Fibroblast of skin of left quadriceps (primary cell): ENCODE measurements at places on chromosomes 7 and 10.

- DNase-seq: no peak
Observed at GRCh38 chr7:148192491-148192890, 398.1 kb upstream of the C7orf33 start.

GRCh38 chr10:101226491-101227428 lies 2.5 kb downstream of the LBX1 start:
- no peak for DNase-seq

DNA sequence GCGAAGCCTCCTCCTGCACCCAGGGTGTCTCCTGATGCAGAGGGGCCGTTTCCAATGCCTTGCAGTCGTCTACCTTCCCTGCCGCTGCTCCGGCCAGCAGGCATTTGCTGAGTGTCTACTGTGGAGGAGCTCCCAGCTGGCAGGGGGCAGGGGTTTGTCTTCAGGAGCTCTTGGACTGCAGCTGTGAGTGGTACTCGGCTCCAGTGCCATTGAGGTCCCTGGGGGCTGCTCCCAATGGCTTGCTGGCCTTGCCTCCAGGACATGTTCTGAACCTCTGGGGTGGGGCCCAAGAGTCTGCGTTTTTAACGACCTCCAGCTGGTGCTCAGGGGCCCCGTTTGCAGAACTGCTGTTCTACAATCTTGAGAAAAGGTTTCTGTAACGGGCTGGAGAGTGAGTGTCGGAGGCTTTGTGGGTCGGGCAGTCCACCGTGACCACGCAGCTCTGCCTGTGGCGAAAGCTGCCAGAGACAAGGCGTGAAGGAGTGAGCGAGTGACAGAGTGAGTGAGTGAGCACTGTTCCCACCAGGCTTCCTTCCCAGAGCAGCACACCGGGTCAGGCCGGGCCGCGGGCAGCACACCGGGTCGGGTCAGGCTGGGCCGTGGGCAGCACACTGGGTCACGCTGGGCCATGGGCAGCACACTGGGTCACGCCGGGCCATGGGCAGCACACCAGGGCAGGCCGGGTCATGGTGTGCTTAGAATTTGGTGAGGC lies 520.2 kb downstream of the PTPRN2 start:
- no peak for DNase-seq

GRCh38 chr10:30096564-30096963 lies 37.2 kb upstream of the JCAD start:
- no peak for DNase-seq

- DNase-seq: peak; percentile 70
Observed at GRCh38 chr10:36515319-36515718, 610.1 kb upstream of the ANKRD30A start.

GRCh38 chr7:21771906-21772610 lies 173.6 kb downstream of the CDCA7L start:
- no peak for DNase-seq

DNA sequence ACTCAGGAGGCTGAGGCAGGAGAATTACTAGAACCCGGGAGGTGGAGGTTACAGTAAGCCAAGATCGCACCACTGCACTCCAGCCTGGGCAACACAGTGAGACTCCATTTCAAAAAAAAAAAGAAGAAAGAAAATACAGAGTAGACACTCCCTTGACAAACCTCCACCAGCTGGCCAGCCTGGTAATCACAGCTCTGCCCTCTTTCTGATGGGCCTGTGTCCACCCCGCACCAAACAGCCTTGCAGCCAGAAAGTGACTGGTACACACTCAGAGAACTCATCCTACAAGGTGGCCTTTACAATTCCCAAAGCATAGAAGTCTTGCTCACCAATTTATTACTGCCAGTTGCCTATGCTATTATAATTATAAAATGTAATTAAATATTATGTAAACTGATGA lies 66.6 kb downstream of the COBL start:
- no peak for DNase-seq

GRCh38 chr7:16804674-16805439 lies at the start of gene AGR2:
AGR2 (minus strand) TSS chr7:16804999; CDS start chr7:16801796, 3,203 bp downstream.
- DNase-seq: no peak

GRCh38 chr10:67827811-67828210 lies 10.2 kb downstream of the DNAJC12 start:
- no peak for DNase-seq

- peak; percentile 91 for DNase-seq
Observed at GRCh38 chr10:11164803-11165590, 147.3 kb downstream of the CELF2 start.

DNA sequence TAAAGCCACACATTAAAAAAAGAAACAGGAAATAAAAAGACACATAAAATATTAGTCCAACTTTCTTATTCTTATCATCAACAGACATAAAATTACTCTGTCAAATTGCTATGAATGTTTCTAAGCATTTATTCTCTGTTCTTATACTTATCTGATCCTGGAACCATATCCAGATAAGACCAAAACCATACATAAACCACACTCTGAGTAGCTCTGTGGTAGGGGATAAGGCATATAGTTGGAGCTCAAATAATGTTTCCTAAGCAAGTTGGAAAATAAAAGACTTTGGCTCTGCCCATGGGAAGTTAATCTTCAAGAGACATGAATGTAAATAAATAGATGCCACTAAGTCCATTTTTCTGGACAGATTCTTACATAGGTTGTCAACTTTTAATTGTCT lies 103.1 kb upstream of the PLXDC2 start:
- no peak for DNase-seq

DNA sequence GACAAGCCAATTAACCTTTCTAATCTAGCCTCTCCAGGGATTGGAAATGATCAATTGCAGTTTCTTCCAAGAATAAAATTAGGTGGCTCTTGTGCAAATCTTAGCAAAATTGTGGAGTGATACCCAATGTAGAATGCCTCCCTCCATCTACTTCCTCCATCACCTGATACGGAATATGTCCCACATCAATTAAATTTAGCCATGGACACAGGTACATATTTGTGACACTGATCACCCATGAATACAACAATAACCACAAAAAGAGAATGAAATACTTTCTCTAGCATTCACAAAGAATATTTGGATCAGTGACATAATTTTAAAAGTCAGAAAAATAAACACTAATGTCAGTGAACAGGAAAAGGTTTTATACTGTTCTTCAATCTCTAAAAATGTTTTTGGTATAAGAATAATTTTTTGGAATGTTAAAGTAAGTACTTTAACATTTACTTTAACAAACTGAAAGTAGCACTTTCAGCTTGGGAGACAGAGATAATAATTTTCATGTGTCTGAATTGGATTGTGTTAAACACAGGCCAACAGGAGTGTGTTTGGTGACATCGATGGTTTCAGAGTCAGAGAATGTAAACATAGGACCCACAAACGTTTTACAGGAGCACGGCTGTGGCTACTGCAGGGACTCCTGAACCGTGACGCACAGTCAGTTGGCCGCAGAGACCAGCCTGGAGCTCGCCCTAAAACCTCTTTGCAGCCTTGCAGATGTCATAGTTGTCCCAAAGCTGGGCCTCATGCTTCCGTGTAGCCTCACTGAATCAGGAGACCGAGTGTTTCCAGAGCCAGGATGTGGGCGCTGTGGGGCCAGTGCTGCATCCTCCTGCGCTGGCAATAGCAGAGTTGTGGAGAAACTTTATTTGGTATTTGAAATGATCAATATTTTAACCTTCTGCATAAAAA lies 7.2 kb downstream of the RBM20 start:
- no peak for DNase-seq

DNA sequence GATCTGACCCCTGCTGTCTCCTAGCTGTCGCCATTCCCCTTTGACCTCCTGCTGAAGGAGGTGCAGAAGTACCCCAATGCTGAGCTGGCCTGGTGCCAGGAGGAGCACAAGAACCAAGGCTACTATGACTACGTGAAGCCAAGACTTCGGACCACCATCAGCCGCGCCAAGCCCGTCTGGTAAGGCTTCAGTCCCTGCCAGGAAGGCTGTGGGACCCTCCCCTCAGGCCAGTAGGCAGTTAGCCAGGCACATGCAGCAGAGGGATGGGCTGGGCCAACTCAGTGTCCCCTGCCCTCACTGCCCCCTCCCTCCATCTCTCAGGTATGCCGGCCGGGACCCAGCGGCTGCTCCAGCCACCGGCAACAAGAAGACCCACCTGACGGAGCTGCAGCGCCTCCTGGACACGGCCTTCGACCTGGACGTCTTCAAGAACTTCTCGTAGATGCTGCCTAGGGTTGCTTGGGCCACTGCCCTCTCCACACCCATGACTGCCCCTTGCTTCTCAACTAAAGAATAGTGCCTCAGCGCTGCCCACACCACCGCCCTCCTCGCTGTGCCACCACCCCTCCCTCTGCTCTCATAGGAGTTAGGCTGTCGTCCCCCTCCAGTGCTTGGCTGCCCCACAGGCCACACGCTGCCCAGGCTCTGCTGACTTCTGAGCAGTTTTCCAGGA lies 41.0 kb upstream of the ZMIZ2 start:
- no peak for DNase-seq

DNA sequence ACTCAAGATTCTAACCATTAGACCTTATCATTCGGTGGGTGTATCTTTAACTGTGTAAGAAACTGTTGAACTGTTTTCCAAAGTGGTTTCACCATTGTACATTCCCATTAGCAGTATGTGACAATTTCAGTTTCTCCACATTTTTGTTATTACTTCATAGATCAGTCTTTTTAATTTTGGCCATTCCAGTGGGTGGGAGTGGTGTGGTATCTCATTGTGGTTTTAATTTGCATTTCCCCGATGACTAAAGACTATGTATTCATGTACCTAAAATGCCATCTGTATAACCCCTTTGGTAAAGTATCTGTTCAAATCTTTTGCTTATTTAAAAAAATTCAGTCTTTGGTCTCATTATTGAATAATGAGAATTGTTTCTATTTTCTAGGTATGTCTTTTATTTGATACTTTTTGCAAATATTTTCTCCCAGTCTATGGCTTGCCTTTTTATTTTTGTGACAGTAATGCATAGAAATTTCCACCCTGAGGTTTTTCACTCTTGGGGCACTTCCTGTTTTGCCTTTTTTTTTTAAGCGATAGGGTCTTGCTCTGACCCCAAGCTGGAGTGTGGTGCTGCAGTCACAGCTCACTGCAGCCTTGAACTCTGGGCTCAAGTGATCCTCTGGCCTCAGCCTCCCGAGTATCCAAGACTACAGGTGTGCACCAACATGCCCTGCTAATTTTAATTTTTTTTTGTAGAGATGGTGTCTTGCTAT lies 141.1 kb upstream of the ITGB1 start:
- DNase-seq: no peak

DNA sequence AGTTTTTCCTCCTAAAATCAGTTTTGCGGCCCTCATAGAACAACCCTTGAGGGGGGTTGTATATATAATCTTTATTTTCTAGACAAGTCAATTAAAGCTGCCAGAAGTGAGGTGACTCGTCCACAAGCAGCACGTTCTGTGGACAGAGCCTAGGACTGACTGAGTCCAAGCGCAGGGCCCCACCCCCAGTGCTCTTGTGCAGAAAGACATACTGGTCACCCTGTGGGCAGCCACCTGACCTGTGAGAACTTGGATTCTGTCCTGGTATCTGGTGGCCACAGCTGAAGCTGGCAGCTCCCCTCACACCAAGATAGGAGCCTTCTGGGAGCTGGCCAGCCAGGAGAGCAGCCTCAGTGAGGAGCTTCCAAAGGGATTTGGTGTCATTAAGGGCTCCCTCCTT lies 89.3 kb downstream of the GRK5 start:
- no peak for DNase-seq

DNA sequence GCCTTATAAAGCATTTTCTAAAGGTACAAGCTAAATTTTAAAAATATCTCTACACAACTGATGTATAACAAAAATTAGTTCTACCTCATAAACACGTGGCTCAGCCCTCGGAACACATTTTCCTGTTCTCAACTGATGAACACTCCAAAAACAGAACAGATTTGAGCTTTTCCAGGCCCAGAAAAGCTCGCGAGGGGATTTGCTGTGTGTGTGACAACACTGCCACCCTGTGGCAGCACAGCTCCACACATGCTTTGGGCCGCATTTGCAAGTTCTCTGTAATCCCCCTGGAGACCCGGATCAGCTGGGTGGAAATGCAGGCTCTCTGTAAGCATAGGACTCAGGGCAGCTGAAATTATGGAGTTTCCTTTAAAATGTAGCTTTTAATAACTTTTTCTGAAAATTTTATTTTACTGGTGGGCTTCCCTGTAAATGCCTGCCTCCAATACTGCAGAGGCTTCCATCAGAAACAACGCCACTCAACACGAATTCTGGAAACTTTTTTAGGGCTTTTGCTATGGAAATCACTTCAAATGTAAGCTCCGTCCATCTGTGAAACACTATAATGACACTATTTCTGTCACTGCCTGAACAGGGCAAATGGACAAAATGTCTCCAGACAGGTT lies 155.5 kb downstream of the COBL start:
- DNase-seq: peak; percentile 27

DNA sequence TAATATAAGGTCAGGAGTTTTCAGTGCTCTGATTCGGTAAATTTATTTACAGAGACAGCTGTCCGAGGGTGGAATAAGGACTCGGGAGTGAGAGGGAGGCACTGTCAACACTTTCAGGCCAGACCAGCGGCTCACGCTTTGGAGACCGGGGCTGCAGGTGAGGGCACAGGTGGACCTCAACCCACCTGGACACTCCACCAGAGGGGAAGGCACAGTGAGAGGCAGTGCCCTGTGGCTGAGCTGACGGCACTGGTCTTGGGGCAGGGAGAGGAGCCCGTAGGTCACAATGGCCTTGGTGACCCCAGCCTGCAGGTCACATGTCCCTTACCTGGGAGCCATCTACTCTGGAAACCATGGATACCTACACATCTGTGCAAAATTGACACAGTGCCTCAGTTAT lies 315.1 kb downstream of the ADARB2 start:
- DNase-seq: no peak

- DNase-seq: no peak
Observed at GRCh38 chr7:6615723-6616555, 529 bp downstream of the ZNF853 start.

DNA sequence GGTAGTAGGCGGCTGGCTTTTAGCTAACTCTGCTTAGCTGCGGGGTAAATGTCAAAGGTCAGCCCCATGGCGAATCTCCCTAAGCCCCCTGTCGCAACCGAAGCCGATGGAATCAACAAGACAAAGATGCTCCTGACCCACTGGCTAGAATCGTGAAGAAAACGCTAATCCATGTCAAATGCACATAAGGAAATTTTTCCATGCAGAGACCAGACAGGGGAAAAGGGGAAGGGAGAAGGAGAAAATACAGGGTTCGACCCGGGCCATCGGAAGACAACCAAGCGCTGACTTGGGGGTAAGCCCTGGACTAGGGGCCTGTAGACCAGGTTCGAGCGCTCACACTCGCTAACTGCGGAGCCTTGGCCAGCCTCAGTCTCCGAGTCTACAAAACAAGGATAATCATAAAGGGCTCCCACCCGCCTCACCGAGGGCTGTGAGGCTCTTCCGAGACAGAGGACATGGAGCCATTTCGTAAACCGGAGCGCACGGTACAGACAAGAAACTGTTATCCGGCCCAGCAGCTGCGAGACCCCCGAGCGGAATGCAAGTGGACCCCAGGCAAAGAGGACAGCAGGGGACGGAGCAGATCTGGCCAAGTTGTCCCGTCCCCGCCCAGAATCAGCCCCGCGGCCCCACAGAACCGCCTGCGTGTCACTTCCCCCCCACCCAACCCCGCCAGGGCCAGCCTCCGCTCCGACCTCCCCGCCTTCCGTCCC lies 507 bp downstream of the SAR1A start:
- no peak for DNase-seq

DNA sequence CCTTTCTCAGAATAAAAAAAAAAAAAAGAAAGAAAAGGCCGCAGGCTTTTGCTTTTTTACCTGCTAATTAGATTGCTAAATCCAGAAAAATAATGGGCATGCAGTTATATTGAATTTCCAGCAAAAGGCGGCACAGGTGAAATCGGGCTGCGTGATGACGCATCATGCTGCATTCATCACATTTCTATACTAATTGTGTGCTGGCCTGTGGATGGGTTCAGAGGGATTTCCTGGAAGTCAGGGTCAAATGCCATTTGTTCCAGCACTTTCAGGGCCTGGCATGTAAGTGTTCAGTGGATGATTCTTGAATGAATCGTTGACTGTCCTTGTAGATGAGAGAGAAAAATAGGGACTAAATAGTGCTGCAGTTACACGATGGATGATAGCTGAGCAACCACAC lies 292.7 kb downstream of the CAMK1D start:
- no peak for DNase-seq
